ENCODE measurements at places on chromosomes 16 and 17.

DNA sequence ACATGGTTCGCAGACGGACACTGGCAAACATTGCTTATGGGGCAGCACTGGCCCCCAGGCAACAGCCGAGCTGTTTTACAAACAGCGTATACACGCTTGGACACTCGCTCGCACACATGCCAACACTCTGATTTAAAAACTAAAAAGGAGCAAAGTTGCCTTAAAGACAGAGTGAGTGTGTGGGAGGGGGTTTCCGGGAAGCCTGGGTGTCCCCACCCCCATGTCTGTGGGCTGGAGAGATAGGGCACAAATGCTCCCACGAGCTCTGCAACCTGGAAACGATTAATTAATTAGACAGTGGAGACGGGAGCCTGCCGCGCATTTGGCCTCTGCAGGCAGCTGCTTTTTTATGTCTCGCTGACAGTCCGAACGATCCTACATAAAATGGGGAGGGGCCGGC is 107.9 kb upstream of the ZNF469 start:
- no peak for DNase-seq

DNA sequence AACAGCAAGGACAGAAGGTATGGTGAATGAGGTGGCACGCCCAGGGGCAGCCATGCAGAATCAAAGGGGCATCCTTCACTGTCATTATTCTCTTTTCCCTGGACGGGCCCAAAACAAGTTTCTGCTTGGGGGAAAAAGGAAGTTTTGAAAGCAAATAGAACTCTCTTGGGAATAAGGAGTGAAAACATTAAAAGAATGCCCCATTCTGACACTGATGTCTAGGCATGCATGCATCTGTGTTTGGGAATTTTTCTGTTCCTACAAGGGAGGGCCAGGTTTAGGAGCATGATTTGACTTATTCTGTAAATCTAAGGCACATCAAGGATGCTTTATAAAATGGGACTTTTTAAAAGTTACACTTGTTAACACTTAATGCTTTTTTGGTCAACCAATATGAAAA is 34.3 kb upstream of the SLC12A3 start:
- DNase-seq = no peak

- no peak for DNase-seq
Observed at GRCh38 chr17:78432226-78433012, 54.0 kb downstream of the PGS1 start.

GRCh38 chr17:46949291-46950174 is 26.6 kb downstream of the GOSR2 start:
- DNase-seq = no peak

DNA sequence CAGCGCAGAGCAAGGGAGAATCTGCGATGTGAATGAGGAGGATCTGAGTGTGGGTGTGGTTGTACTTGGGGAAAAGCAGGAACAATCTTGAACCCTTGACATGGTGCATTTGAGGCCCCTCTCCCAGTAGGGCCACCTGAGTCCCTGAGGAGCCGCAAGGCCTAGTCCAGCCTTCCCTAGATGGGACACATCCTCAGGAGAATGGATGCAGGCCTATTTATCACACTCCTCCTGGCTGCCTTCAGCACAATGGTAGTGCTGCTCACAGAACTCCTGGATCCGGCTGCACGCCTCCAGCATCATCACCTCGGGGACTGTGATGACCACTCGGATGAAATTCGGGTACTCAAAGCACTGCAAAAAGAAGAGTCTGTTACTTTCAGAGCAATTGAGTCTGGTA is 9.0 kb downstream of the TAT start:
- DNase-seq = no peak

DNA sequence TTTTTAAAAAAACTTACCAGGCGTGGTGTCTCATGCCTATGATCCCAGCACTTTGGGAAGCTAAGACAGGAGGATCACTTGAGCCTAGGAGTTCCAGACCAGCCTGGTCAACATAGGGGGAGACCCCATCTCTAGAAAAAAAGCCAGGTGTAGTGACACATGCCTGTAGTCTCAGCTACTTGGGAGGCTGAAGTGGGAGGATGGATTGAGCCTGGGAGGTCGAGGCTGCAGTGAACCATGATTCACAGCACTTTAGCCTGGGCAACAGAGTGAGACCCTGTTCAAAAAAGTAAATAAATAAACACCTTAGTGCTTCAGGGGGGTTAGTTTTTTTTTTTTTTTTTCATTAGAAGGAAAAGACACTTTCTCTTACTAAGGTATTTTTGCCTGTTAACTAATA is 58.9 kb upstream of the LRRC37A3 start:
- DNase-seq = no peak

- DNase-seq = no peak
Observed at GRCh38 chr17:28433721-28434120, 27.7 kb upstream of the SLC46A1 start.

GRCh38 chr16:49493836-49494235 is 120.2 kb downstream of the C16orf78 start:
- DNase-seq = no peak

GRCh38 chr17:79819085-79819484 is 20.2 kb downstream of the CBX4 start:
- DNase-seq = no peak

- no peak for DNase-seq
Observed at GRCh38 chr17:57108671-57109392, 23.8 kb downstream of the AKAP1 start.

Data from skeletal muscle cell (primary cell).